ENCODE measurements at places on chromosomes 16 and 17. TPM values are rescaled to one million over a fixed set of nuclear protein-coding genes. Genes with fewer than 3 reads are reported as not detected.
A peak's percentile ranks its signal among the peaks of the same experiment; 100 is the strongest.

Gene ARHGDIG
- total RNA-seq, result not detected

- no peak for DNase-seq
These were observed 204.4 kb downstream of the IRF8 start for GRCh38 chr16:86103320-86103719.

Gene SCIMP
- total RNA-seq, result 13.4 TPM

DNA sequence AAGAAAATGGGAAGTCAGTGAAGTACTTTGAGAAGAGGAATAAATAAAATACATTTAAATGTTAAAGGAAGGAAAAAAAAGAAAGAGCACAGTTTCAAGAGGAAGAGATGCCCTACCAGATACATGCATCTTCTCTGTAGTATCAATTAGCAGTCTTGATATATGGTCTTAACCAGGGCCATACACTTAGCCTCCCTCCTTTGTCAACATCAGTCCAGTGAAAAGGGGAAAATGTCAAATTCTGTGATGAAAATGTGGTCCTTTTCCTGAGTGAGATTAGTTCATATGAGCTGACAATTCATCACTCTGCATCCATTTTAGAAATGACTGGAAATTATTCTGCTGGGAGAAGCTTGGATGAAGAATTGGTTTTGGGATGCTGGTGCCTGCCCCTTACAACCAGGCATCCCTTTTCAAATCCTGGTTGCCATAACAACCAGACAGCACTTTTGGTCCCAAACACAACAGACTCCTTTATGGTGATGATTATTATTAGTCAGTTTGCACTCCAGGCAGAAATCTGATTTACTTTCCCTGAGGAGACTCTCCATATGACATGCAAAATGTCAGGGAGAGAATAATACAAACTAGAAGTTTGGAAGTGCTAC is 933.6 kb upstream of the CDH8 start:
- DNase-seq, result no peak

GRCh38 chr16:8998108-8998507 is 34.4 kb upstream of the USP7 start:
- no peak for DNase-seq

Gene UTP18
- total RNA-seq, result 27.4 TPM

DNA sequence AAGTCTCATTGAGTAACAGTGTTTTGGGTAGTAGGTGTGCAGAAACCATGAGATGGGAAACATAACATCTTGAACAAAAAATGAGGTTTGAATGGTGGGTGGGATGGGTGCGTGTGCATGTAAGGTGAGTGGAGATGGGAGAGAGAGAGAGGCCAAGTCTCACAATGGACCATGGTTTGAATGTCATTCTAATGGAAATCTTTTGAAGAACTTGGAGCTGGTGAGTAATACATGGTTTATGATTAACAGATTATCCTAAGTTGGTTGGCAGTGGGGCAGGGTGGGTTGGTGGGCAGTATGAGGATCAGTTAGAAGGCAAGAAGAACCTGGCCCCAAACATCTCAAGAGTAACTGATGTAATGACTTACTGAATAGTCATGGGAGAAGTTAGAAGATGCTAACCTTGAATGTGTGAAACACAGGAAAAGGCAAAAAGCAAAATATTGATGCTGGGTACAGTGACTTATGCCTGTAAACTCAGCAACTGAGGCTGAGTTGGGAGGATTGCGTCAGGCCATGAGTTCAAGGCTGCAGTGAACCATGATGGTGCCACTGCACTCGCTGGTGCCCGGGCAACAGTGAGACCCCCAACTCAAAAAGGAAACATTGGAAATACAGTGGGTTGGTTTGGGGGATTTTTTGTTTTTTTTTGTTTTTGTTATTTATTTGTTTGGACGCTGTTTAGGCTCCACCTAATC is 32.7 kb downstream of the ZNF207 start:
- no peak for DNase-seq

DNA sequence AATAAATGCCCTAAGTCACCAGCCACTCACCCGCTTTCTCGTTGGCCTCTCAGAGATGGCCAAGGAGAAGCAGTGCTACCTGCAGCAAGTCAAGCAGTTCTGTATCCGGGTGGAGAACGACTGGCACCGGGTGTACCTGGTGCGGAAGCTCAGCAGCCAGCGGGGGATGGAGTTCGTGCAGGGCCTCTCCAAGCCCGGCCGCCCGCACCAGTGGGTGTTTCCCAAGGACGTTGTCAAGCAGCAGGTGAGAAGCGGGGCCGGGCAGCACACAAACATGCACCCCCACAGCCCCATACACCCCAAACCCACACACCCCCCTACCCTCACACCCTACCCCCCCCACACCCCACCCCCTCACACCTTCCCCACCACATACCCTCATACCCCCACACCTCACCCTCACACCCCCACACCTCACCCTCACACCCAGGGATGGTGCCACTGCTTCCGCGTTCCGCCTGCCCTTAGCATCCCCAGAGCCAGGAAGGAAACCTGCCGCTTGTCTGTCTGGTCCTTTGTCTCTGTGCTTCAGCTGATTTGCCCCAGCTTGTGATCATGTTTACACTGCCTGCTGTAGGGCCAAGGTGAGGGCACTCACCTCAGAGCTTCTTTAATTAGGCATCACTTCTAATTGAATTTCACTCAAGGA is 41.9 kb upstream of the ENDOV start:
- no peak for DNase-seq

Gene PTGES3L
- 2.0 TPM for total RNA-seq

Gene CA5A
- not detected for total RNA-seq

GRCh38 chr16:4086153-4086552 is 30.1 kb downstream of the ADCY9 start:
- no peak for DNase-seq

Gene SLC2A4
- total RNA-seq, result 1.2 TPM

- DNase-seq, result no peak
These were observed 91.5 kb downstream of the SNX11 start for GRCh38 chr17:48198950-48199541.

GRCh38 chr17:1011760-1012735 is 15.1 kb downstream of the TIMM22 start:
- no peak for DNase-seq

DNA sequence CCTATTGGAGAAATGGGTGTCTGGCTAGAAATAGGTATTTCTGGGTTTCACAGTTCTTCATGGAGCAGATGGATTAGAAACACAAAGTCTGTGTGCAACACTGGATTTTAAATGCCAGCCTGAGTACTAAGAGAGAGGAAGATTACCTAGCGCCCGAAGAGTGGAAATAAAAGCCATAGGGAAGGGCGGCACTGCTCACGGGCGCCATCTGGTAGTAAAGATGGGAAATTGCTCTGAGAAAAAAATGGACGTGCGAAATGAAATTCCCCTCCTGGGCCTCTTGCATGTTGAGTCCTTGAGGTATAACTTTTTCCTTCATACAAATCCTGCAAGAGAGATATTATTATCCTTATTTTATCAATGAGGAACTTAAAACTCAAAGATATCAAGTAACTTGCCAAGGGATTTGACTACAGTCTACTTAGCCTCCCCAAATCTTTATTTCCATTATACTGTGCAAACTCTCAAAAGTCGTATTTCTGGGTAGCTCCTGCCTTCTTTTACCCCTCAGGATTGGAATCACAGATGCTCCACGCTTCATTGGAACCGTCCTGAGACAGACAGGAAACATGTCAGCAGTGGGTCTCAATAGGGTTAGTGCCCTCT is 72.8 kb downstream of the MMD start:
- no peak for DNase-seq

GRCh38 chr17:50062293-50063243 is 6.7 kb downstream of the ITGA3 start:
- peak; percentile 77 for DNase-seq

GRCh38 chr17:50957600-50958575 is 91.7 kb upstream of the TOB1 start:
- DNase-seq, result no peak

Gene CCDC200
- total RNA-seq, result not detected

DNA sequence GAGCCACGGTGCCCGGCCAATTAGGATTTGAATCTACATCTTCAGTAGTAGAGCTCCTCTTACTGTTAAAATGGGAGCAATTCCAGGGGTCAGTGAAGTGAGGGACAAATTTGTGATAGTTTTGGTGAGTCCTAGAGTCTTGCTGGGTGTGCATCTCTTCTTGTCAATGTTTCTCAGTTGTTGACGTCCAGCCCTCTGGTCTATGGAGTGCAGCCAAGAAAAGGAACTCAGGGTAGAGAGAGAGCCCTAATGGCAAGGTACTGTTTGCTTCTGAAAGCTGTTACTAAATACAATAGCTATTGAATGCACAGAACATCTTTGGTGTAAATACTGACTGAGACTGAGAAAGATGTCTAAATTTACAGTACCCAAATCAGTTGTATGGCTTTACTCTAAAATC is 282.5 kb upstream of the SALL1 start:
- DNase-seq, result no peak

Gene ZNF286A
- 22.4 TPM for total RNA-seq

All from thoracic aorta (tissue), 2 donors.